ENCODE measurements at places on chromosomes 11 and 22.
A peak's percentile ranks its signal among the peaks of the same experiment; 100 is the strongest.

GRCh38 chr22:32571761-32572160 is 97.2 kb downstream of the FBXO7 start:
- no peak for DNase-seq

DNA sequence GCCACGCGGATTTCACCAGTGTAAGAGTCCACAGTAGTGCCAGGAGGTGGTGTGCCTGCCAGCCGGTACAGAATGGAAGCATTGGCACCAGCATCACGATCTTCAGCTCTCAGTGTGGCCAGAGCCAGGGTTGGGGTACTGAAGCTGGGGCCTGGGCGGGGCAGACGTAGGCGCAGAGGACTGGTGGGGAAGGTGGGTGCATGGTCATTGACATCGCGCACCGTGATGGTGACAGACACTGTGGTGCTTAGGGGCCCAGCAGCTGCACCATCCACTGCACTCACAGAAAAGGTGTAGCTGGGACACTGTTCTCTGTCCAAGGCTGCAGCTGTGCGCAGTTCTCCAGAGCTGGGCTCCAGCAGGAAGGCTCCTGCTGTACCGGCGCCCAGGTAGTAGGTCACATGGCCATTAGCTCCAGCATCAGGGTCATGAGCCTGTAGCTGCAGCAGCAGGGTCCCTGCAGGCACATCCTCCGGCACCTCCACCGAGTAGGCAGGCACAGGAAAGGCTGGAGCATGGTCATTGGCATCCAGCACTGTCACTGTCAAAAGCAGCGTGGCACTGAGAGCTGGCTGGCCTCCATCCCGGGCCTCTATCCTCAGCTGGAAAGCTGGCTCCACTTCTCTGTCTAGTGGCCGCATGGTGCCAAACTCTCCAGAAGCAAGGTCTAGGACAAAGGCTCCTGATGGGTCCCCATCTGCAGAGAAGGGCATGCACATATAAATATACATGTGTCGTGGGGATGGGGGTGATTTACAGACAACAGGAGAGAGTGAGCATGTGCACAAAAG is 7.9 kb upstream of the TPP1 start:
- no peak for DNase-seq

GRCh38 chr11:122863704-122864326 is 18.7 kb upstream of the JHY start:
- DNase-seq = no peak

- DNase-seq = no peak
Observed at GRCh38 chr11:134901542-134901941, 489.5 kb upstream of the B3GAT1 start.

- no peak for DNase-seq
Observed at GRCh38 chr22:22754268-22754657, 109.8 kb downstream of the GGTLC2 start.

DNA sequence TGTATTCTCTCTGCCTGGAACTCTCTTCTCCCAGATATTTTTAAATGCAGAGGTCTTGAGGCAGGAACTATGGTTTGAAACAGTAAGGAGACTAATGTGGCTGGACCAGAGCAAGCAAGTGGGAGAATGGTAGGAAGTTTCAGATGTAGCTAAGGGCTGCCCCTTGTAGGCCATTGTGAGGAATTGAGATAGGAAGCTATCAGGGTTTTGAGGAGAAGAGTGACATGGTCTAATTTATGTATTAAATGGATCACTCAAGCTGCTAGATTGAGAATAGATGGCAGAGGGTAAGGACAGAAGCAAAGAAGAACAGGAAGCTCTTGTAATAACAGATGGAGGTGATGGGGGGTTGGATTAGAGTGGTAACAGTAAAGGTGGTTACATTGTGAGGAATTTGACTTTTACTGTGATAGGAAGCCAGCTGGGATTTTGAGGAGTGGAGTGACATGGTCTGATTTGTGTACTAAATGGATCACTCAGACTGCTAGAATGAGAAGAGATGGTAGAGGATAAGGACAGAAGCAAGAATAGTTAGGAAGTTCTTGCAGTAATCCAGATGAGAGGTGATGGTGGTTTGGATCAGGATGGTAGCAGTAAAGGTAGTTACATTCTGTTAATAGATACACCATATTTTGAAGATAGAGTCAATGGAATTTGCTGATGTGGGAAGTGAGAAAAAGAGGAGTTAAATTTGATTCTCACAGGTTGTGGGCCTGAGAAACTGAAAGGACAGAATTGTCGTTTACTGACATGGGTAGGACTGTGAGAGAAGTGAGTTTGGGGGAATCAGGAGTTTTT is 63.0 kb downstream of the HIPK3 start:
- DNase-seq = no peak

GRCh38 chr22:30048681-30049080 is 31.6 kb upstream of the HORMAD2 start:
- DNase-seq = no peak

DNA sequence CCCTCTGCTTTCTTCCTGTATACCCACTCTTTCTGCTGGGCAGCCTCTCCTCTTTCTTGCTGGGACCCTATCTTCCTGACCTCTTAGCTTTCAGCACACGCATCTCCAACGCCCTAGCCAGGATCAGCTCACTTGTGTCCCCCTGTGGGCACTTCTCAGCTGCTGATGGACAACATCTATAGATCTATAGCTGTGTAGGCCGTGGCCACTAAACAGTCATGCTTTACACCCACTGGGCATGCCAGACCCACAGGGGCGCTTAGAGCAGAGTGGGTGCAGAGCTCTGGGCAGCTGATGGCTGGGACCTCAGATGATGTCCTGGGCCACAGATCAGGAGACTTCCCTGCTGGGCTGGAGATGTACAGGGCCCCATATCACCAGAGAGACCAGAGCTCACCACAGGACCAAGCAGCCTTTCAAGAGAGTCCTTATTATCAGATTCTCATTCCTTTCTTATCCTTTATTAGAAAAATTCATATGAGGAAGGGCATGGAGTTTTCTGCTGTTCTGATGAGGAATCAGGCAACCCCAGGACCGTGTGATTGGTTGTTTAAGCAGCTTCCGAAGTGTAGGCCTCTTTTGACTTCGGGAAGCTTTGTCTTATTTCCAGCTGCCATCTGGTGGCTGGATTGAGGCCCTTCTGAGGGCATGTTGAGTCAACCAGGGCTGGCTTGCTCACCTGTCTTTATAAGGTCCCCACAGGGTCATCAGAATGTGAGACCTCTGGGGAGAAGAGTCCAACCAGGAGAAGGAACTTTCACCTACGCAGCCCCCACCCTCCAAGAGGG is 60.5 kb downstream of the OSBP2 start:
- DNase-seq = peak; percentile 54

GRCh38 chr11:67545280-67545679 is 22.0 kb upstream of the CABP2 start:
- no peak for DNase-seq

GRCh38 chr11:130534551-130534950 is 86.1 kb downstream of the ADAMTS15 start:
- DNase-seq = no peak

DNA sequence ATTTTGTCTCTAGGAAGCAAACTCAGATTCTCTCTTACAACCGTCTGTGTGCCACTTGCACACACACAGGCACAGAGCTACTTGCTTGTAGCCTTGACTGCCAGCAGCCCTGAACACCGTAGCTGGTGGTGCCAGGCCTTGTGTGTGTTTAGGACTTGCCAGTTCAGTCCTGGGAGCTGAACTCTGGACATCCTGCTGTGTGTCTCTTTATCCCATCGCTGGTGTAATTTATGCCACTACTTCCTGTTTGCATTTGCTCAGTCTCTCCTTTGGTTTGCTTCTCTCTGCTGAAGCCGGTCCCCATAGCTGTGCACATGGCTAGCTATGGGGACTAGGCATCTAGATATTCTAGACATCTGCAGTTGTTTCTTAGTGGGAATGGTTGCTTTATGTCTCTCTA is 24.0 kb downstream of the MARK2 start:
- DNase-seq = no peak

GRCh38 chr22:40764763-40765441 is 54.2 kb downstream of the SLC25A17 start:
- DNase-seq = no peak

DNA sequence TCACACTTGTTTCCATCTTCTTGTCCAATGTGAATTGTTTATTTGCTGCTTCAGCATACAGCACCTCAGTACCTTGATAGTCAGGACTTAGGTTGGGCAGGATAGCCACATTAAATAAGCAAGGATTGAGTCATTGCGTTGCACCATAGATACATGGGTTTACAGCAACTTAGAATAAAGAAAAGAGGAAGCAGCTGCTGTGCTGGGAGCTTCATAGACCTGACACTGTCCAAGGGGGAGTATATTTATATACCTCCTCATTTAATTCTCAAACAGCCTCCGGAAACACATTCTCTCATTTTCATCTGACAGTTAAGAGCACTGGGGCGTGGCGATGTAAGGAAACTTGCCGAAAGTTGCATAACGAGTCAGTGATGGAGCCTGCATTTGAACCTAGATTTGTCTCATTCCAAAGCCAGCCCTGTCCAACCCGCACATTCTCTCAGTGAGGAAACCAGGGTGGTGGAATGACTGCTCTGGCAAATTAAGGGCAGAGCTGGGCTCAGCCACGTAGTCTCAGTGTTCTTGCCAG is 42.2 kb downstream of the UBASH3B start:
- no peak for DNase-seq

- no peak for DNase-seq
Observed at GRCh38 chr22:23696326-23696851, 5.6 kb downstream of the RGL4 start.

DNA sequence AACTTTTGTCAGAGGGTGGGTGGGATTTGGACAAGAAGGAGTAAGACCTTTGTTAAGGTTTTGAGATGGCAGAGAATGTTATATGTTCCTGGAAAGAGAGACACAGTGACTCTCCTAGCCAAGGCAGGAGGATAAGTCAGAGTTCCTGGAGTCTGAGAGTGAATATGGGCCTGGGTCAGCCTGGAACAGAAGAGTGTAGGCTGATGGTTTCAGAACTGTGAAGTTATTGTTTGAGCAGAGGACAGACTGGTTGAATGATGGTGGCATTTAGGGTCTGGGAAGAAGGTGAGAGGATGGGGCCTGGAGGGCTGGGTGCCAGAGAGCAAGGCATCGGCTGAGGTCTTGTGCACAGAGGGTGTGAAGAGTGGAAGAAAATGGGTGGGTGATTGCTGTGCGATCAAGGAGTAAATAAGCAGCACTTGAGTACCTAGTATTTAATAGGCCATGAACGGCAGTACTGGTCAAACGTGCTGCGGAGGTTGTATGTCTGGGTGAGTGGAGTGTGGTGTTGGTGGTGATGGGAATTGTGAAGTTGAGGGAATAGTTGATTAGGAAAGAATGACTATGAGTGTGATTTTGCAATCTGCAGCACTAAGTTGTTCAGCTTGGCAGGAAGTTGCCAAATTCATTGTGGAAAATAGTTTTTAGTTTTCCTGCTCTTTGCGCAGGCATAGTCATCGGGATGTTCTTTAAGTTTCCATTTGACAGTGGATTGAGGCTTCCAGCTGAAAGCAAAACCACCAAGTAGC is 1.8 kb downstream of the PANX1 start:
- no peak for DNase-seq

DNA sequence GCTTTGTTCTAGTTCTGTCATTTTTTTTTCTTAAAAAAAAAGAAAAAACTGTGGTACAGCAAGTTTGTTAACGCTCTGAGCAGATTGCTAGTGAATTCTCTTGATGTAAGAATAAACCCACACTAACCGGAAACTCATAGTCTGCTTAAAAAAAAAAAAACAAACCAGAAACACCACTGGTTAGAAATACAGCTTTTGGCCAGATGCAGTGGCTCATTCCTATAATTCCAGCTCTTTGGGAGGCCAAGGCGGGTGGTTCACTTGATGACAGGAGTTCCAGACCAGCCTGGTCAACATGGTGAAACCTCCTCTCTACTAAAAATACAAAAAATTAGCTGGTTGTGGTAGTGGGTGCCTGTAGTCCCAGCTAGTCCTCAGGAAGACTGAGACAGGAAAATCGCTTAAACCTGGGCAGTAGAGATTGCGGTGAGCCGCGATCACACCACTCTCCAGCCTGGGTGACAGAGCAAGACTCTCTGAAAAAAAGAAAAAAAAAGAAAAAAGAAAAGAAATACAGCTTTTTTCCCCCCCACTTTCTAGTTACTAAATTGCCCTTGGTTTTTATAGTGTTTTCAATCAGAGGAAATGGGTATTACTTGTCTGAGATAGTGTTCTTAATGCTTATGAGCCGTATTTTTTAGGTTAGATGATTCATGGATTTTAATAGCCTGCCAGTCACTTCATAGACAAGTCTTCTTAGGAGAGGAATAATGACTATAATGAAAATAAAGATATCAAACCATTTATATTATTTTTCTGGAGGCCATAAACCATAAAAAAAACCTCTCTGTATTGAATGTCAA is 222.8 kb downstream of the DDX10 start:
- DNase-seq = no peak
